ENCODE measurements at places on chromosomes 3 and 15.

GRCh38 chr3:100966049-100966491, 27.2 kb downstream of the ABI3BP start:
- no peak for DNase-seq

- DNase-seq = no peak
These were observed 58.4 kb downstream of the TP63 start for GRCh38 chr3:189689625-189690024.

DNA sequence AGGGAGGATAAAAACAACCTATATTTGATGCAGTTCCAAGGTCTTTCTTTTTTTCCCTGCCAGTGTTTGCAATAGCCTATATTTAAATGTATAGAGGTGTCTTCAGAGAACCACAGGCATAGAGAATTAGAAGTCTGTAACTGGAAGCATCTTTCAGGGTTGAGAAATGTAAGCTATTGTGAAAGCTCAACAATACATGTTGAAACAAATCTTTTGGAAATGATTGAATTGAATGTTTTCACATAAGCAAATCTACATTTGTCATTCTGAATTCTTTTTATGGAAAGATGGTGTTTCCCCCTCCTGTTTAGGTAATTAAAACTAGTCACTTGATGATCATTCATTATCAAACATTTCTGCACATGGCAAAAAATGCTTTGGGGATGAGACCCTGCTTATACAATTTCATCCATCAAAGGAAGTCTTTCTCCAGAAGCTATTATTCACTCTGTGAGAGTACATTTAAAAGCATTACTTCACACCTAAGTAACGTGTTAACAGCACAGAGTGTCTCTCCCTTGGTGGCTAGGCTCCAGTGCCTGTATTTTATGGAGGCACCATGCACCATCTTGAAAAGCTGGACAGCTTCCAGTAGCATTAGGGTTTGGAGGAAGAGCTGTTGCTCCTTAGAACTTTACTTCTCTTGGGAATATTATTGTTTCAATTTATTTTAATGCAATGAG, 406.2 kb downstream of the LSAMP start:
- no peak for DNase-seq

DNA sequence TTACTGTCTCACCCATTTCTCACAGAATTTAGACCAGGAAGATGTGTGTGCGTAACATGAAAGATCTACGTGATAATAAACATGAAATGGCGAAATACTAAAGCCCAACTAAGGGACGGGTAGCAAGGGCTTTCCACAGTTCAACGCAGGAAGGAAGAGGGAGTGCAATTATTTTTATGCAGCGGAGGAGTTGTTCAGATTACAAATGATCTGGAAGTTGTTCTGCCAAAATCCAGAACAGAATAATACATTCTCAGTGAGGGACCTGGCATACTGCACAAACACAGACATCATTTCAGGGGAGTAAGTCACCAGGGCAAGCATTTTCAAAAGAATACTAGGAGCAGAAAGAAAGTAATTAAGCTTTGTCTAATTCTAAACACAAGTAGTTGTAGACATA, 133.6 kb upstream of the RAP2B start:
- no peak for DNase-seq

DNA sequence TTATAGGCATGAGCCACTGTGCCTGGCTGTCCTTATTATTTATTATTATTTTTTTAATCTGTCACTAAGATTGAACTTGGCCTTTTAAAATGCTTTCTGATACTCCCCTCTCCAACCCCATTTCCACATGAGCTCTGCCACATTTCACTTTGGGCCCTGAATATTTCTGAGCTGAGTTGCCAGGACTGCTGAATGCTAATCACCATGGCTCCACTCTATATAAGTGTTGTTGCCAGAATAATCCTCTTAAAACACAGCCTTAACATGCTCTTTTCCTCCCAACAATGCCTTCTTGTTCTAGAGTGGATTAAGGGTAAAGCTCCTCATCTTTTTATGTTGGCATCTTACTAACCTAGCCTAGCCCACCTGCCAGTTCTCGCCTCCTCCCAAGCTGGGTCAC, 124.4 kb downstream of the PDZRN3 start:
- DNase-seq = no peak

DNA sequence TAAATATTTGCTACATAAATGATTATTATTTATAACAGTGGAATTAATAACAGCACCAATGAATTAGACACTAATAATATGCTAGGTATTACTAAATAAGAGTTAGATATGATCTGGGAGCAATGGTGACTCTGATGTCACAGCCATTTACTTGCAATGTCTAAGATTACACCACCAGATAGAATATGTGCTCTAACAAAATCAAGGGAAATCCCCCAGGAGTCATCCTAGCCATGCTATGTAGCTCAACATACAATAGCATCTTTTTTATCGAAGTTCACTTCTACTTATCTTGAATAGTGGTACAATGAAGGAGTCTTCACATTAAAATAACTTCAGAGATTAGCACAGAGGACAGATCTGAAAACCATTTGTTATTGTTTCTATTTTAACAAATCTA, 154.0 kb downstream of the FMN1 start:
- DNase-seq = no peak

GRCh38 chr3:157876556-157876955, 229.7 kb downstream of the SHOX2 start:
- no peak for DNase-seq
